ENCODE measurements at places on chromosomes 13 and 19.

DNA sequence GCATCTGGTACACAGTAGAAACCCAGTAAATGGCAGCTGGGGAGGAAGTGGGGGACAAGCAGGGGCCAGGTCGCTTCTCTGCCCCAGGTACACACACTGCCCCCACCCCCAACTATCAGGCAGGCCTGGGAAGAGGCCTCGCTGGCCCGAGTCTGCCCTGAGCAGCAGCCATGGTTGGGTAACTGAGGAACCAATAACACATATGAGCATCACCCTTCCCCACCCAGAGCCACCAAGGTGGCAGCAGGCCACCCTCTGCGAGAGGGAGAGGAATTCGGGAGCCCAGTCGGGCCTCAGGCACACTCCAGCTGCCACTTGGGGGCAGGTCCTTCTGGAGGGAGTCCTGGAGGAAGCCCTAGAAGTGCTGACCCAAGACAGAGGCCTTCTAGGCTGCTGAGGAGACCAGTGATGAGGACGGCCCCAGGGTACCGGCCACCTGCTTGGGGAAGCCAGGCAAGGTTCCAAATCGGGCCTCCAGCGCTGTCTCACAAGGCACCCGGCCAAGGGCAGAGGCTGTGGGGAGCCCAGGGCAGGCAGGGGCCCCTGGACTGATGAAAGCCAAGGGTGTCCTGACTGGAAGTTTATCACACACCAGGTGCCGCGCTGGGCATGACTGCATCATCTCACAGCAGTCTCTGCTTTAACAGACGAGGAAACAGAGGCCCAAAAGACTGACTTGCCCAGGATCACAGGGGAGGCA is 14.0 kb upstream of the KPTN start:
- DNase-seq = no peak

GRCh38 chr19:56476651-56477428 is at the start of gene ZNF667:
Gene ZNF667, minus strand, starts transcription at chr19:56477345. Its CDS starts 14,975 bp downstream, at chr19:56462370.
- peak; percentile 29 for DNase-seq

- no peak for DNase-seq
Observed at GRCh38 chr13:108911807-108912206, 282.4 kb downstream of the MYO16 start.

DNA sequence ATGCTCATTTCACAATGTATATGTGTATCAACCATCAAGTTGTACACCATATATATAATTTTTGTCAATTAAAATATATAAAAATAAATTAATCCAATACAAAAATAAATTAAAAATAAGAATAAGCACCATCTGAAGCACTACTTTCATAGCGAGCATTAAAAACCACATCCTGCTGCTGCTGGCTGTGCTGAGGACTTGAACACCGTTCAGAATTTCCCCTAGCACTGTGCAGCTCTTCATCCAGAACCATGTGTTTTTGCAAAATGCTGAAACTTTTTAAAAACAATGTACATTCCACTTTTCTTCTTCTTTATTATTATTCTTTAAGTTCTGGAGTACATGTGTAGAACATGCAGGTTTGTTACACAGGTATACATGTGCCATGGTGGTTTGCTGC is 40.0 kb upstream of the FOXO1 start:
- DNase-seq = no peak

- DNase-seq = no peak
Observed at GRCh38 chr19:6718111-6718740, 2.2 kb downstream of the C3 start.

DNA sequence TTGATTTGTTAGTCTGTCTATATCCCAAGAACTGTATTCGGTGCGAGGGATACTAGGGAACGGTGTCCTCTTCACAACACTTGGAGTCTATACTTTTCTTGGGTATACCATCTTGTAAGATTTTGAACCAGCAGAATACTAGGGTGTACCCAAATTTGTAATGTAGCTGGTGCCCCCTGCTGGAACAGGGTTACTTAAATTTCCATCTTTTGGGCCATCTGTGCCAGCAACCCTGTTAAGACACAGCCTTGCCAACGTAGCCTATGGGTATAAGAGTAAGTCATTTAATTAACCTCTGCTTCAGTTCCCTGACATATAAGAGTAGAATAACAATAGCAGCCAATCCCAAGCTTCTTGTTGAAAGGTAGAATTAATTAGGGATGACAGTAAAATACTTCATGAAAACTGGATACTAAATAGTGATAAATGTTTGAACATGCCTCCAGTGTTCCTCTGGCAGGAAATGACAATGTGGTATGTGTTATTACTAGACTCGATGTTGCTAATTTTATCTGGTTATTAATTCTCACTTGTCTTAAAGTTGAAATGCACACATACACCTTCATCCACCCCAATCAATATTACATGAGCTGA is 607.6 kb downstream of the FGF9 start:
- peak; percentile 25 for DNase-seq
